Gastrocnemius medialis (tissue), 4 donors: ENCODE measurements at places on chromosomes 2 and 18.

GRCh38 chr2:46647766-46648742, 168.7 kb downstream of the TMEM247 start:
- DNase-seq: no peak

DNA sequence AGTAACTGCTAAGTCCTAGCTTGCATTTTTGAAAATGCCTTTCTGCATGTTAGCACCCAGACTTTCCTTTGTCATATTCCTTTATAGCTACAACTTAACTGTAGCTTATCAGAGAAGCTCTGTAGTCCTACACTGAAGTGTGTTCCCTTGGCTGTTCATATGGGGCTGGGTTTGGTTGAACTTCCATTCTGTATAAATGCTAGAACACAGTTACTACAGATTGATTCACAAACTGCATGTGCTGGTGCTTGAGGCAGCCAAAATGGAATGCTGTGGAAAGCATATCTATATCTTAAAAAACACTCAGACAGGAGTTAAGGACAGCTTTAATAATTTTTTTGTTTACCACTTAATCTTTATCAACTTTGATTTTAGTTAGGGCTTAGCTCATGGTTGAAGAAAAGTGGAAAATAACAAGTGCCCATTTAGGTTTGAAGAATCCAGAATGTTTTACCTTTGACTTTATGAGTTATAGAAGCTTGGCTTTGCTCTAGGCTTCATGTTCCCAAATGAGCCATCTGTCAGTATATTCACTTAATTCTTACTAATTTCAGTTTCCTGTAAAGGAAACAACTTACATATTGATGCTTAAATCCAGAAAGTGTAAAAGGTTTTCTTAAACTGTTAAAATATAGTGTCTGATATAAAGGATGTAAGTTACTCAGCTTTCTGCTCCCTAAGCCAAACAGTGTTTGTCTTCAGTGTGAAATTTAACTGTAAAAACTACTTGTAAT, 148.9 kb downstream of the AGPS start:
- no peak for DNase-seq

DNA sequence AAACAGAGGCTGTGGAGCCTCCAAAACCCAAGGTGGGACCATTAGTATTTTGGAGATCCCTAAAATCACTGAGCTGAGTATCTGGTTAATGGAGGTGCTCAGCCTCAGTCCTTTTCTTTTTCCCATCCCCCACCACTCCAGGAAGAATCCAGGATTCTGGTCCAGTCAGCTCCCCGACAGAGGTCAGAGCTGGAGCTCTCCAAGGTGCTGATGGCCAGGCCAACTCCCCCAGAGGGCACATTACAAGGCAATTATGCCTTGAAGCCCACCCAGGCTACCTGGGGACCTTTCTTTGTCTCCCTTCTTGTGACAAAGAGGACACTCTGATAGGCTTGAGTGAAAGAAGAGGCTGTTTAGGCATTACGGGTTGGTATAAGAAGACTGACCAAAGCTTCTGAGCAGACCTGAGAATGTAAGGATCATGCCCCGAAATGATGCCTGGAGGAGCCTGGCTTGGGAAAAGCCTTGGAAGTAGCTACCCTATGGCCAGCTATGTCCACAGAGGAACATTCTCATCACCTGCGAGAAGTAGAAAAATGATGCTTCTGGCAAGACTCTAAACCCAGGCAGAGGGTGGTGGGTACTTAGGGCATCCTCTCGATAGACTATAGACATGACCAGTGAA, 102.5 kb upstream of the LDAH start:
- no peak for DNase-seq

GRCh38 chr2:143379955-143380354, 250.7 kb downstream of the ARHGAP15 start:
- DNase-seq: no peak

DNA sequence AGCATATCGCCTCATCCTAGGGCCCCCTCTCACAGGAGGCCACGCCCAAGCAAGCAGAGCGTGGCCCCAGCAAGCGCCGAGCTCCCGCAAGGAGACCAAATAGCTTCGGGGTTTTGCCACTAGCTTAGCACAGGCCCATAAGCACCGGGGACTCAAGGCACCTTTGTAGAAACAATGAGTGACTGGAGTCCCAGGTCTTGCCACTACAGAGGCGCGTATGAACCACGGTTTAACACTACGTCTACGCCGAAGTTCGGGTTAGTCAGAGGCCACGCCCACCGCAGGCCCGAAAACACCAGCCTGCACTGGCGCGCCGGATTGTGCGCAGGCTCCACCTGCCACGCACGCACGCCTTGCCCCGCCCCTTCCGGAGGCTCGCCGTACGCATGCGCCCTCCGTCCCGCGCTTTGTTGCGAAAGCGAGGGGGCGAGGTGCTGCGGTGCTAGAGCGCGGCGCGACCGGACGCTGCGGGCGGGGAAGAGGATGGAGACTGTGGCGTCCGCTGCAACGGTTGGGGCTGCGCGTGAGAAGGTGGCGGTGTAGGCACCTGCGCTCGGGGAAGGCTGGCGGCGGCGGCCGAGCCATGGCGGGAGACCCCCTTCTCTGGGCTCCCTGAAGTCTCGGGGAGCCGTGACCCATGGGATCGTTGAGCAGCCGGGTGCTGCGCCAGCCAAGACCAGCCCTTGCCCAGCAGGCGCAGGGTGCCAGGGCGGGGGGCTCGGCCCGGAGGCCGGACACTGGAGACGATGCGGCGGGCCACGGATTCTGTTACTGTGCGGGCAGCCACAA, at the start of gene GMCL1:
GMCL1 (plus strand) TSS at position 405 of the 789 bp plus-strand sequence; CDS start at position 638, 233 bp downstream.
- DNase-seq: peak; percentile 95

DNA sequence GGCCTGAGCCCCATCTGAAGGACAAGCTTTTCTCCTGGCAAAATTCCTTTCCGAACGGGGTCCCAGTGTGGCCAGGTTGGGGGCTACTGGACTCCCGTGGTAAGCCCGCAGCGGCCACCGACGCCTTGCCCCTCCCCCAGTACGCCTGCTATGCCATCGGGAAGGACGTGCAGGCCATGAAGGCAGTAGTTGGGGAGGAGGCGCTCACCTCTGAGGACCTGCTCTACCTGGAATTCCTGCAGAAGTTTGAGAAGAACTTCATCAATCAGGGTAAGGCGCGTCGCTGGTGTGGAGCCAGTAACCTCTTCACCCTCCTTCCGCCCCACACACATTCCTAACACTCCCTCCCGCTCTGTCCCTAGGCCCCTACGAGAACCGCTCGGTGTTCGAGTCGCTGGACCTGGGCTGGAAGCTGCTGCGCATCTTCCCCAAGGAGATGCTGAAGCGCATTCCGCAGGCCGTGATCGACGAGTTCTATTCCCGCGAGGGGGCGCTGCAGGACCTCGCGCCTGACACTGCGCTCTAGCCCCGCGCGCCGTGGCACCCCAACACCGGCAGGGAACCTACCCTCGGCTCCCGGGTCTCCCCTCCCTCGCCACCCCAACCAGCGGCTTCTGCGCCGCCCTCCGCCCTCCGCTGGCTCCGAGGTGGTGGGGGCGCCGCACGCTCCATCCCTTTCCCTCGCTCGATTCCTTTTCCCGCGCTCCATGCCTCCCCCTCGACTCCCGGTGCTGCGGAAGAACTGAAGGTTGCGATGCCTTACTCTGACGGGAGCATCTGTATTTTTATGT, 13.6 kb upstream of the ANKRD53 start:
- no peak for DNase-seq

GRCh38 chr18:57930476-57930875, 113.5 kb upstream of the NEDD4L start:
- no peak for DNase-seq

- DNase-seq: no peak
Observed at GRCh38 chr2:104432401-104432800, 421.5 kb upstream of the POU3F3 start.
